ENCODE measurements at places on chromosomes 12 and 14.

- DNase-seq: no peak
These were observed 24.6 kb downstream of the GCN1 start for GRCh38 chr12:120169946-120170345.

DNA sequence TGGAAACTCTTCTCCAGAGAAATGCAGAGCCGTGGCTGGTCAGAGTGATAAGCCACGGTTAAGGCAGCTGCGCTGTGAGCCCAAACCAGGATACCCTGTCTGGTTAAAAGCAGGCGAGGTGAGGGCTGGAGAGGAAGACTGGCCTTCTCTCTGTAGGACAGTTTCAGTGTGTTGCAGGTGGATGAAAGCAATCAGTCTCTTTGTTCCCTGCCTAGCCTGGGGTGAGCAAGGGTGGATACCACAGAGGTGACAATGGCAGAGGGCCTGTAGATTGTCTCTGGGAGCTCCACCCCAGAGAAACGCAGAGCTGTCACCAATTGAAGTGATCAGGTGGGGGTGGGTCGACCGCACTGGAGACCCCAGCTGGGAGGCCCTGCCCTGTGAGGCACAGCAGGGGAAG, 621.9 kb downstream of the LRFN5 start:
- DNase-seq: no peak

- no peak for DNase-seq
These were observed 104.0 kb upstream of the CCND2 start for GRCh38 chr12:4169531-4169930.

GRCh38 chr12:7940906-7941305, 4.9 kb upstream of the SLC2A3 start:
- DNase-seq: no peak

DNA sequence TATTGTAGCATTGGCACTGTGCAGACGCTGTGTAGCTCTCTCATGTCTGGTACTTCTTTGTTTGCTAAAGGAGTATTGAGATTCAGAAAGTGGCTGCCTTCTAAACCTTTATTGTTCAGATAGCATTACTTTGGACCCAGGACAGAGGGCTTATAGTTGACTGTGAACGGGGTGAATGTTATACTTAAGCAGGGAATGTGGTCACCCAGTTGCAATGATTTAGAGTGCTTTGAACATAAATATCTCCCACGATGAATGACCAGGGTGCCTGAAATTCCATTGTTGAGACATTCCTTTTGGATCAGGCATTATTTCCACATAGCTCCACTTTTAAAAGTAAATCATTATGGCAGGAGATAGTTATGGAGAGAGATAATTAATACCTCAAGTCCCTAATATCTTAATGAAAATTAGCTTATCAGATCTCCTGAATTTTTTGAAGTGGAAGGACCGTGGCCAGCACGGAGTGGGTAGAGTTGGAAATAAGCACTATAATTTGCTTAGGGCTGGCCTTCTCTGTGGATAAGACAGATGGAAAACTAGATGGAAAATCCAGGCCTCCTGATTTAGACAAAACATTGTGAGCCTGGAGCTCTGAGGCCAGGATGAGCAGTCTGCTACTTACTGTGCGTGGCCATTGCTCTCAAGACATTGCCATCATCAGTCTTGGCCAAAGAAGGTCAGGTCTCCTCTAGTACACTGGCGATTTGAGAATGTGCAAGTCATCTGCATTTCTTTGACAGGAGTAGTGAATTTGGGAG, 114.5 kb downstream of the ETV6 start:
- no peak for DNase-seq

DNA sequence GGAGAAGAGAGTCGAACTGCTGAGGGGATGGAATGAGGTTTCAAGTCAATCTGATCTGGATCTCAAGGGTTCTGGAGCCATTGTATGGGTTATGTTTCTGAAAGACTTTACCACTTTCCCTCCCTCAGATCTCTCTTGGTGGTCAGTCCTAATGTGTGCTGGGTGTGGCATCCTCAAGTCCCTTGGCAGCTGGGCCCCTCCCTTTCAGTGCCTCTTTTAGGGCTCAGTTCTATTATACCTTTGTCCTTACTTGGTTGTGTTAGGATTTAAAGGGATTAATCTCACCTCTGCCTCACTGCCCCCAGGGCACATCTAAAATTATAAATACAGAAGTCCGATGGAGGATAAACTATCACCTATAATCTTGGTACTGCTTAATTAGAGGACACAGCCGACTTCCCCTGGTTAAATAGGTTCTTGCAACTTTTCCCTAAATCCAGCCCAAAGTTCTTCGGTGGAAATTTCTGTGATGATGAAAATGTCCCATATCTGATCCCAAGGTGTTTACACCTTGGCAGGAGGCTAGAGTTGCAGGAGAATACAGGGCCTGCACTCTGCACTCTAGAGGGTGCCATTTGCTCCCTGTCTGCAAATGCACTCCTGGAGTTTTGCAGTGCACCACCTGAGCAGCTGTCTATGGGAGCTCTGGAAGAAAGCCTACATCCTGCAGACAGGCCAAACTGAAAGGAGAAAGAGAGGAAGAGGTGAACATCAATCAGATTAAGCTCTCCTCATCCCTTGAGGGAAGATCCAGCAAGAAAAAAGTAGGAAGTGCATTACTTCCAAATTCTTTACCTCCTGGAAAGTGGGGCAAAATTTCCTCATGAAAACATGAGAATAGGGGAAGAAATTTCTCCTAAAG, 106.8 kb downstream of the NUAK1 start:
- no peak for DNase-seq

DNA sequence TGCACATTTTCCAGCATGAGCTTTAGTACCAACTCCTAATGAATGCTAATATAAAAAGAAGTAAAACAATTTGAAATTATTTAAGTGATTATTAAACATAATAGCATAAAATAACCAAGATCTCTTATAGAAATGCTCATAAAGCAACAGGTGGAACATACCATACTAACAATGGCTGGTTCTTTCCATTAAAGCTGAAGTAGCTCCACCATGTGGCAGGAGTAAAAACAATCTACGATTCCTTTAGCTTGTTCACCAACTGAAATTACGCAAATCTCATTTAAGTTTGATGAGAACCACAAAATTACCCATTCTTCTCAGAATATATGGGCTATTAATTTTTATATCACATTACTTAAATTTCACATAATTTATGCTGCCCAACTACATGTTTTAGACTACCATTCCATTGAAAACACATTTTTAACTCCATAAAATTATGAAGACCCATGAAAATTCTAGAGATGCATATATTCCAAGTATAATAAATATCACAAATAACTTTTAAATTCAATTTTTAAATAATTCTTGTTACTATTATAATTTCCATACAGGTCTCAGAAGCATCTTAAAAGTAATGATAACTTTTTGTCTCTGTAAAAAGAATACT, 213.6 kb downstream of the DAD1 start:
- DNase-seq: peak; percentile 66

- DNase-seq: no peak
These were observed 12.6 kb downstream of the WSCD2 start for GRCh38 chr12:108141600-108142130.

GRCh38 chr12:93006471-93007208, 77.5 kb upstream of the EEA1 start:
- no peak for DNase-seq

DNA sequence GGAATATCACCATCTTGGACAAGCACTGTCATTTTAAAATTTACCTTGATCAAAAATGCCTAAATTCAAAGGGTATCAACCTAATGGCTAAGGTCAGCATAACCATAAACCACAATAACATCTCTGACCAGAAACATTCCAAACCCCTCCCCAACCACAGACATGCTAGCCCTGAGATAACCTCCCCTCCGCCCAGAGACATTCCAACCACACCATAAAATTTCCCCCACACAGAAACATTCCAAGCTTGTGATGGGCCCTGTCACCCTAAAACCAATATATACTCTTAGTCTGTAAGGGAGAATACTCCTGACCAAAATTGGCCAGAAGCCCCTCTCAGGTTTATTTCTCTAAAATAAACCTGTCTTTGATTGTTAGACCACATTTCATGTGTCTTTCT, 17.7 kb downstream of the EPYC start:
- DNase-seq: no peak

DNA sequence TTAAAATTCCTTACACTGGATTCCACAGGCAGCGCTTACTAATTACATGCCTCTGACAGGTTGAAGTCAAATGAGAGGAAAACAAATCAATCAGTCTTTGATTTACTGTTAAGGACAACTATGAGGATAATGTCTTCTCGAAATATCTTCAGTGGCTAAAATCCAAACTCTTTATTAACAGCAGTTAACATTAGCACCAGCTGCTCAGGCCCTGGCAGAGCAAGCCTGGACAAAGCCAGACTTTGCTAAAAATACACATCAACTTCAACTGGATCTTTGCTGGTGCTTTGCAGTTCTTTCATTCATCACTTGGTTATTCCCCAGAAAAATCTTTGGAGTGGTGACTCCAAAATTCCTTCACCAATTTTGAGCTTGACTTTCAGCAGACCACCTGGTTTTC, 98.7 kb downstream of the HECTD4 start:
- no peak for DNase-seq

- no peak for DNase-seq
These were observed 812.4 kb downstream of the NRXN3 start for GRCh38 chr14:78982551-78982950.

DNA sequence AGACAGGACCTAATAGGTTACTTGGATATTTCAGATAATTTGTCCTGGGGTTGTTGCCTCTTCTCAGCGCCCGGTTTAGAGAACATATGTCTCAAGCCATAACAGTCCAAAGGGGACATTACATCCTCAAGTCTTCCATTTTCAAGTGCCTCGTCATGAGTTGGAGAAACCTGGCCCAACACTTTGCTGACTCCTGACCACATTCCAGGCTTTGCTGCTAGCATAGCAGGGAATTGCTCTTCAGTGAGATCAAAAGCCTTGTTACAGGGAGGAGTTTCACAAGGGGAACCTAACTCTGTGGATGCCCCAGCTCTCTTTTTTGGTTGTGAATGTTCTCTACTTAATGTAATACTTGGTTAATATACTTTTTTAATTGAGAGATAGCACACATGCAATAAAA, 8.2 kb upstream of the MMP19 start:
- DNase-seq: no peak

- DNase-seq: peak; percentile 71
These were observed 14.7 kb upstream of the ZNF385A start for GRCh38 chr12:54398995-54399793.

DNA sequence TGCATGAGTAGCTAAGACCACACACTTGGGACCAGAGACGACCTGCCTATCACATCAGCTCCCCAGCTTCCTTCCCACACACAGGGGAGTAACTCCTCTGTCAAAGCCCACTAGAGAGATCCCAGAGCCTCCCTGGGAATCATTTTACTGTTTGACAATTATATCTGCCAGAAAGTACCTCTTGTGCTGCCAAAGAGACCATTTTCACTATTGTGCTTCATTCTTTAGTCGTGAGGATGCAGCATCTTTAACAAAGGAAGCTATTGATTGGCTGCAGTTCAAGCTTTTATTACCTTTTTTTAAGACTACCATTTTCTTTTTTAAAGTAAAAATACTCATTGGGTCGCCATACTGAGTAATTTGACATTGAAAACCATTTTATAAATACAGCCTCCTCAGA, 194.5 kb upstream of the RGS6 start:
- no peak for DNase-seq

- DNase-seq: peak; percentile 52
These were observed 2.7 kb downstream of the KITLG start for GRCh38 chr12:88577537-88577936.

- DNase-seq: peak; percentile 29
These were observed 43.1 kb downstream of the LLPH start for GRCh38 chr12:66087365-66087943.

- DNase-seq: no peak
These were observed 99.9 kb downstream of the NINJ2 start for GRCh38 chr12:563250-563781.

All from NCI-H774 (cell line).